ENCODE measurements at places on chromosomes 11 and 22. TPM values are rescaled to one million over a fixed set of nuclear protein-coding genes. Genes with fewer than 3 reads are reported as not detected.

SIAE gene
- total RNA-seq, result 42.9 TPM

KCNK7 gene
- total RNA-seq, result not detected

PYGM gene
- 0.24 TPM for total RNA-seq

PGA5 gene
- not detected for total RNA-seq

MS4A4A gene
- total RNA-seq, result 9.6 TPM

DDIAS gene
- 0.86 TPM for total RNA-seq

MS4A14 gene
- total RNA-seq, result 0.98 TPM

MS4A7 gene
- 28.4 TPM for total RNA-seq

HTR3A gene
- not detected for total RNA-seq

MMP8 gene
- total RNA-seq, result 0.14 TPM

POTEH gene
- total RNA-seq, result not detected

HBE1 gene
- total RNA-seq, result not detected
